Effector memory CD4-positive, alpha-beta T cell (primary cell): ENCODE measurements at places on chromosomes 13 and 19.

DNA sequence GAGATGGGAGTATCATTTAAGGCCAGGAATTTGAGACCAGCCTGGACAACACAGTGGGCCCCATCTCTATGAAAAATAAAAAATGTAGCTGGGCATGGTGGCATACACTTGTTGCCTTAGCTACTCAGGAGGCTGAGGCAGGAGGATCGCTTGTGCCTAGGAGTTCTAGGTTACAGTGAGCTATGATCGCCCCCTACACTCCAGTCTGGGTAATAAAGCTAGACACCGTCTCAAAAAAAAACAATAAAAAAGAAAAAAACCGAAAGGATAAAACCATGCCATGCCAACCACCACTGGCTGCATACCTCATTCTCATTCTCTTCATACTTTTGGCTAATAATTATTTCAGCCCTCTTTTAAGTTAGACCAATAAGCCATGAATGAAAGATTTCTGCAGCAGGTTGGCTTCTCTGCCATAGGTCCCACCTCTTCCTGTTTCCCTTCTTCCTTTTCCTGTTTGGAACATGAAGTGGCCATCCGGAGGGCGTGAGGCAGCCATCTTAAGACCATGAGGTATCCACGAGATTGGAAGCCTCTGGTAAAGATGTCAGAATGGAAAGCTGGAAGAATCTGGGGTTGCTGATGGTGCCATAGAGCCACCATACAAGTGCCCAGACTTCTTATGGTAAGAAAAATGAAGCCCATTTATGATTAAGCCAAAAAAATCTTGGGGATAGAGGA lies 171.3 kb downstream of the CACNA1A start:
- DNase-seq: no peak

- DNase-seq: no peak
Measured at GRCh38 chr13:59766236-59766635, 397.5 kb downstream of the DIAPH3 start.

GRCh38 chr19:57701625-57702024 lies 7.4 kb downstream of the ZNF154 start:
- DNase-seq: no peak

GRCh38 chr13:48660361-48661076 lies 6.8 kb downstream of the CYSLTR2 start:
- DNase-seq: no peak

GRCh38 chr19:38786572-38787265 lies 2.3 kb upstream of the LGALS7B start:
- DNase-seq: no peak

DNA sequence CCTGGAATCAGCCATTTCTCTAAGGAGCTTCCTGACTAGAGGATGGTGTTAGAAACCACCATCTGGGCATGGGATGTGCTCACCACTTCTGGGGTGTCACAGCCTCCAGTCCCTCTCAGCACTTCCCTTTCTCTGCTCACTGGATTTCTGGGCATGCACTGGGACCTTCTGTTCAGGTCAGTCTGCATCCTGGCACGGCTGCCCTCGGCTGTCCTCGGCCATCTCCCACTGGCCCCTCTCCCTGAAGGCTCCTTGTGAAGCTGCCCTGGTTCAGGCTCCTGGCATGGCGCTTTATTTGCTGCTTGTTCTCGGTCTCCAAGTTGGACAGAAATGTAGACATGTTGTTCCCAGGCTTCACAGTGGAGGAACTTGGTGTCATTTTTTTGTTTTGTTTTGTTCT lies 60.0 kb downstream of the TEX29 start:
- DNase-seq: no peak

DNA sequence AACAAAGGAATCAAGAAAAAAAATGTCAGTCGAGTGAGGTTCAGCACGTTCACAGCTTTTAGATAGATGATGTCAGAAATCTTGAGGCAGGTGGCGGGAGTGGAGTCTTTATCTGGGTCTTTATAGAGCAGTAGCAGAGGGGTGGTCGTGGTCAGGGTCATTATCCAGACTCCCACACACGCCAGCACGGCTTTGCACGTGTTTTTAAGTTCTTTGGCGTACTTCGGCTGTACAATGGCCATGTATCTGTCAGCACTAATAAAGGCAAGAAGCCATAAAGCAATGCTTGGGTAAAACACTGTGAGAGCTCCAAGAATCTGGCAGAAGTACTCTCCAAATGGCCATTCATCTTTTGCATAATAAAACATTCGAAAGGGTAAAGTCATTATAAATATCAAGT lies 2.9 kb downstream of the GPR18 start:
- DNase-seq: no peak

GRCh38 chr19:49502866-49503581 lies 6.8 kb downstream of the RPS11 start:
- peak; percentile 39 for DNase-seq

GRCh38 chr13:114102131-114102520 lies 30.3 kb downstream of the RASA3 start:
- no peak for DNase-seq

GRCh38 chr13:48806522-48806921 lies 152.8 kb downstream of the CYSLTR2 start:
- DNase-seq: no peak

GRCh38 chr19:43818500-43818899 lies 8.6 kb upstream of the ZNF283 start:
- DNase-seq: no peak

DNA sequence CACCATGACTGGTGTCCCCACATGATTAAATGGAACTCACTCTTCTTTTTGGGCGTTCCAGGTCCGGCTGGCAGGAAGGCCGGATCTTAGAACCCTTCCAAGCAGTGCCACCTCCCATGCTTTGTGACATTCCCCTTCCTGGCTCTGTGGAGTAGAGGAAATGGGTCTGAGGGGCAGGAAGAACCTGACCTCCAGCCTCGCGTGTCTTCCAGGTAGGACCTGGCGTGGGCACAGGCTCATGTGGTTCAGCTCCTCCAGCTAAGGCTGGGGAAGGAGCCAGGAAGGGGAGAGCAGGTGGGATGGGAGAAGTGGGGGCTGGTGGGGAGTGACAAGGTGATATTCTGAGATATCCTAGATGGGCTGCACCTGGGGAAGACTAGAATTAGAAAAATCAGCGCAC lies 2.1 kb downstream of the TMEM255B start:
- DNase-seq: no peak

DNA sequence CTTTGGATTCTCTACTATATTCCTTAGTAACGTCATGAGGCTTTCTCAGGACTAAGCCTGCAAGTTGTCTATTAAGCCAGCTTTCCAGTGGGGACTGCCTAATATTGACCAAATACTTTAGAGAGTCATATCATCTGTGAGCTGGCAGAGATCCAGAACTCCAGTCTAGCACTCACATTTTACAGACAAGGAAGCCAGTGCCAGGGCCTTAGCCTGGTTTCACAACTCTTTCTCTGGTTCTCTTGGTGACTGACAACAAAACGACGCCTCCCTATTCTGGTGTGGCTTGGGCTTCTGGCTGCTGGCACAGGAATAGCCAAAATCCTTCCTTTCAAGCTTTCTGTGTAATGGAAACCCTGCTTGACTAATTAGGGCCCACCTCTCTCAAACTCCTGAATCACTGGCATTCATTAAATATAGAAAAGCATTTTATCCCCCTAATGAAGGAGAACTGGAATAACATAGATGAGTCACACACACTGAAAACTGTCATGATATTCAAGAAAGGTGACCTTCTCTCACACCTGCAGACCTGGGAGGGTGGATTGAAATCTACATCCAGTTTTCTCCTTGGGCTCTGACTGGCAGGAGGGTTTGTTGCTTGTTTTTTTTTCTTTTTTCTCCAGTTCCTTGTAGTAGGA lies 75.2 kb upstream of the UBL3 start:
- DNase-seq: no peak

DNA sequence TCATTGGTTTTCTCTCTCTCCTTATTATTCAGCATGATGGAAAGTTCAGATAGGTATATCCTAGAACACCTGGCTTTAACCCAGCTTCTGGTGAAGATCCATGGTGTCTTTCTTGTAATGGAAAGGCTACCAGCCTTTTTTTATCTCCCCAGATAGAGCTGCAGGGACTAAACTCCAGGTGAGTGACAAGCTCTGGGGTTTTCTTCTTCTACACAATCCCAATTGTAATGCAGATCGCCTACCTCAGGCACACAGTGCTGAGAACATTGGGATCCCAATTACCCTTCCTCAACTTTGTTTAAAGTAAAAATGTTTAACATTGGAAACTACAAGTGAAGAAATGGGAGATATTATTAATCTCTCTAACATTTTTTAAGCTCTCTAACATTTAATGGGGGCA lies 1851.7 kb downstream of the PCDH9 start:
- DNase-seq: no peak

- DNase-seq: no peak
Measured at GRCh38 chr19:50797781-50798658, 7.8 kb downstream of the ACP4 start.

DNA sequence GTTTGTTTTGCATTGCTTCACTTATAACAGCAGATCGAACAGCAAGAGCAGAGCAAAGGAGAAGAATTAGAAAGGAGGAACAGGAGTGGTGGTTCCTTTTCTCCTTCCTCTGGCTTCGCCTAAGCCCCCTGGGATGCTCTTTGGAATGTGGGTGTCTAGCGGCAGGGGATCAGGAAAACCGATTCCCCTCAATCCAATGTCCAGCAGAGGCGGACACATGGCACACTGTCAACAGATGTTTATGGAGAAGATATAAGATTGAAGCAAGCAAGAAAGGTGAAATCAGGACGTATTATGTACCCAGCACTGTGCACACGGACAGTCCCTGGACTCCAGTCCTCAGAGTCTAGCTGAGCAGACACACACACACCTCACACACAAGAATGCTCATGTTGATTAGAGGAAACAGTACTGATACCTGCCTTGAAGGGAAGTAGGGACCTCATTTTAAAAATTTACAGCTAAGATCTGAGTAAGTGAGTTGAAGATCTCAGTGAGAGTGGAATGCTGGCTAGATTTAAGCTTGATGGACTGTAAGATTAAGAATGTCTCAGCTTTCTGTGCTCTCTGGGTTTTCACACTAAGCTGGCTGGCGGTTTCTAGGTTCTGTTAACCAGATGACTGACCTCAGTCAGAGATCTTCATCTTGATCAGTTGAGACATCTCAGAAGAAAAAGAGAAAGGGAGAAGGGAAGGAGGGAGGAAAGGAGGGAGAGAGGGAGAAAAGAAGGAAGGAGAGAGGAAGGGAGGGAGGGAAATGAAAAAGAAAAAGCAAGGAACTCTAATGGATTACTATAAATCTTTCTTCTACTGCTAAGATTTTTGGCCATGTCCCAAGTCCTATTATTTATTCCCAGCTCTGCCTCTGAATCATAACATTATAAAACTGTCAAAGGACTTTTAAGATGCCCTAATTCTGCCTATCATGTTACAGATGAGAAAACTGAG lies 44.8 kb downstream of the FLT1 start:
- no peak for DNase-seq

DNA sequence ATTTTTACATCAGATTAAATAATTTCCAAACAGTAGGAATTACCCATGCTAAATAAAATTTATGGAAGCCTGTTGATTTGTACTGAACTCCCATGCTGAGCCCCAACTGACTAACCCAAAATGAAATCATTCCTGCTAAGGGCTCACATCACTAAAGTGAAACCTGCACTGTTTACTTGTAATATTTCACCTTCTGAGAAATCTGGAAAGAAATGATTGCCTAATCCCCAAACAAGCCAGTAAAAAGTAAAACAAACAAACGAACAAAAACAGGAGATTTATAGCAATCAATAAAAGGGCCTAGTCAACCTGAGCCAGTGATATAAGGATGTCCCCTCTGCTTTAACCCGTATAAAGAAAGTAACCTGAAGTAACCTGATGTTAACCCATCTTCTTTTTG lies 1599.8 kb downstream of the OLFM4 start:
- no peak for DNase-seq
